ENCODE measurements at places on chromosomes 4 and X.

- DNase-seq, result no peak
Measured at GRCh38 chr4:172099376-172099775, 286.2 kb downstream of the GALNTL6 start.

DNA sequence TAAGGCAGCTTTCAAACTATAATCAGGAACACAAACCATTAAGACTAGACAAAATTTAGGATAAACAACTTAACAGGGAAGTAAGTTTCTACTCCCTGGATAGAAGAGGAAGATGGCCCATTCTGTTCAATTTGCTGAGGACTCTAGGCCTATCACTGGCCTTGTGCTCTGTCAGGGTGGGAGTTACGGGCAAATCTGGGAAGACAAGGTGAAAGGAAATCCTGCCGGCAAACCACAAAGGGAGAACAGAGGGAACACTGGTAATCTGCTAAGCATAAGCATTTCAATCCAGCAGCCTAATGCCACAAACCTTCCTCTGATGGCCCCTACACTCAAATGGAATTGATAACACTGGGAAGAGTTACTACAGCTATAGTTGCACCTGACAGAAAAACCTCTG is 8.3 kb downstream of the GPR82 start:
- no peak for DNase-seq

- no peak for DNase-seq
Measured at GRCh38 chr4:52964561-52965101, 102.5 kb downstream of the RASL11B start.

- no peak for DNase-seq
Measured at GRCh38 chrX:130444641-130445336, 43.0 kb downstream of the RBMX2 start.

DNA sequence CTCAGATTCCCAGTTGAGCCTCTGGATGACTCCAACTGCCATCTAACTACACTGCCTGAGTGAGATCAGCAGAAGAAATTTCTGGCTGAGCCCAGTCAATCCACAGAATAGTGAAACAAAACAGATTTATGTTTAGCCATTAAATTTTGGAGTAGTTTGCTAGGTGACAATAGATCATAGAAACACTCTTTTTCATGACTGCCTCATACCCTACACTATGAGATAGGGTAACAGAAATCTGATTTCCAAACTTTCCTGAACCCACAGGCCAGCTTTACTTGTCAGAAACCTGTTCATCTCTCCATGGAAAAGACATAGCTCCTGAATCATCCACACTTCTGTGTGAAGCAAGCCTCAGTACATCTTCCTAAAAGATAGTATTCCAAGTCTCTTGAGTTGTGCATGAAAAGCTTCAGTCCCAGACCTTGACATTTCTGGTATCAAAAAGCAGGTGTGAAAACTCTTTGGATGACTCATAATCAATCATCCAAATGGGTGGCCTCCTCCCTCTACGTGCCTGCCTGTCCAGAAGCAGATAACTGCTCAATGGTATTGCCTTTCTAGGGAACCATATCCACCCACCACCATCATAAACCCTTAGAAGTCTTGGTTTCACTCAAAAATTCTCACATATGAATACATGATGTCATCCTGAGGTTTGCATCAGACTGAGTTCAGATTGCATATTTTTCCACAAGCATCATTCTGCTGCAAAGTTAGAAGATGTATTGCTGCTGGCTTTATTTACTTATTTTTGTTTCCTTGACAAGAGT is 47.5 kb upstream of the RAP2C start:
- DNase-seq, result no peak

DNA sequence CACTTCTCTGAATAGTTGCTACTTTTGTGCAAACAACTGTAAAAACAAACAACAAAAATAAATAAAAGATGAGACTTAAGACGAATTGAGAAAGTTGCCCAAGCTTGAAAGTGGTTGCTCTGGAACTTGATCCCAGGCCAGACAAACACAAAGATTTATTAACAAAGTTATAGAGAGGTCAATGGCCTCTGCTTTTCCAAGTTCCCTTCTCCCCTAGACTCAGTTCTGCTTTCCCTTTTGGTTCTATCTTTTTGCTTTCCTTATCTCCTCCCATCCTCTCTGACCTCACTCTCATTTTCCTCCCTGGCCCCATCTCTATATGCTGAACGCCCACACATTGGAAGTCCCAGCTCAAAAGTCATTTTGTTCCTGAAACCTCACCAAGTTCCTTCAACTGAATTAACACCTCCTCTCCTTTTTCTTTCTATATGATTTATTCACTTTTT is 82.7 kb downstream of the MXRA5 start:
- DNase-seq, result no peak

GRCh38 chr4:53050361-53050774 is 188.3 kb downstream of the RASL11B start:
- DNase-seq, result no peak

DNA sequence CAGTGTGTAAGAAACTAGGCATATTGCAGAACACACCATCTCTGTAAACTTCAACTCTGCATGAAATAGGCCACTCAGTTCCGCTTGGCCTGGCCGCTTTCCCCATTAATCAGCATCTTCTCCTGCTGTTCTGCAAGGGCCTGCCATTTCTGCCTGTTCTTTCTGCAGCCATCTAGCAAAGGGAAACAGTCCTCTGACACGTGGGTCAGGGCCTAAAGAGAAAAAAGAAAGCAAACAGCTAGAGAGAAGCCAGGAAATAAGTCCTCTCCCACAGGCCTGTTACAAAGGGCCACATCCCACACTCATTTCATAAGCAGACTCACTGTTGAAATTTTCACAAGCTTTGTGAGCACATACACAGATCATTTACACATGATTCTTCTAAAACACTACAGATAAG is 130.1 kb downstream of the PDE5A start:
- DNase-seq, result no peak

GRCh38 chr4:4930677-4931076 is 71.2 kb downstream of the MSX1 start:
- DNase-seq, result no peak

DNA sequence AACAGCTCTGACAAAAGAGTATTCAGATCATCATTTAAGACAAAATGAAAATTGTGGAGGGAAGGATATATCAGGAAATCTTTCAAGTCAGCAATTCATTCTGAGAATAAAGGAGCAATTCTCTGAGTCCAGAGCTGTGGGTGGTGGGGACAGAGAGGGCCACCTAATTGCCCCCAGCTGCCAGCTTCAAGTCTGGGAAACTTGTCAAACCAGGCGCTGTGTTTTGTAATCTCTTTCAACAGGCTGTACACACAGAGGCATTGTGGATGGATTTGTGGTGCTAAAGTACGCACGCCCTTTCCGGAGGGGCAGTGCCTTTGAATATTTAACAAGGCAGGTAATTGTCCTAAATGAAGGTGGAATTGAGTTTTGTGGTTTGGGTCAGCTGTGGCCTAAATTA is 591.1 kb upstream of the BOD1L1 start:
- no peak for DNase-seq

GRCh38 chr4:26299254-26299882 is 21.4 kb upstream of the RBPJ start:
- no peak for DNase-seq

- no peak for DNase-seq
Measured at GRCh38 chrX:17081968-17082367, 135.5 kb downstream of the REPS2 start.

GRCh38 chr4:185541251-185541727 is 6.0 kb upstream of the PDLIM3 start:
- no peak for DNase-seq

- DNase-seq, result no peak
Measured at GRCh38 chr4:176864238-176864637, 71.5 kb upstream of the VEGFC start.

DNA sequence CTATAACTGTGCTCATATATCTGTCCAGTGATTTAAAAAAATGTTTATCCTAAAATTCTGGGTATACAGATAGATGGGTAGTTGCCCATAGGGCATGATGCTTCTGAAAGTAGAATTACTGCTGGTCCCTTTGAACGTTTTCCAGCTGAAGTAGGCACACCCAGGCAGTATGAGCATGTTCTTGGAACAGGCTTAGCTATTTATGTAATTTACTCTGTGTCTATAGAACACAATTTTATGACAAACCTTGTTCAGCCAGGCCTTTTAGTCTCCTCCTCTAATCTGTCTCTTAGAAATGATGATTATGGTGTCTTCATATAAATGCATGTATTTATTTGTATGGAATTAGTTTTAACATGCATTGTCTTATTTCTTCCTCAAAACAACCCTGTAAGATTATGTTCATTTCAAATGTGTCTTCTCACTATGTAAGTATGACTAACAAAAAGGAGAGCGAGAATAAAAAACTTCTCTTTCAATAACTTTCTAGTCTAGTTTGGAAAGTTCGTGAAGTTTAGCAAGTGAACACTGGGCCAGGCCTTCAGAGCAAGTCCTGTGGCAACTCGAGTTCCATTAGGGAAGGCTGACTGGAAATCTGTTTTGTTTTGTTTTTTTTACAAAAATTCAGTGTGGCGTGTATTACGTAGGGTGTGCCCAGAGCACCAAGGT is 142.0 kb downstream of the AFF1 start:
- no peak for DNase-seq

GRCh38 chrX:2679534-2680485 is 11.3 kb upstream of the CD99 start:
- DNase-seq, result no peak

DNA sequence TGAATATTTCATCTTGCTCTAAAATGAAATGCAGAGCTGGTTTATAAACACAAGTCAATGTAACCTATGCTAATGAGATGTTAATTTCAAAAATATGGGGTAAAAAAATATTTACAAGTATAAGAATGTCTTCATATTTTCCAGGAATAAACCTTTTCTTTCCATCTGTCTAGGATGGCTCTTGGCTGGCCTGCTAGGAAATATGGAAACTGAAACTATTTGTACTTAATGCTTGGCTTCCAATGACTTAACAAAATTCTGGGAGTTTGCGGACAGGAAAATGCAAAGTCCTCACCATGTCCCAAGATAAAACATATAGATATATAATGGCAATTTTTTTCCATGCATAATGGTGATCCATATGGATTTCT is 168.1 kb downstream of the SCFD2 start:
- no peak for DNase-seq

GRCh38 chr4:41957634-41958033 is 22.4 kb downstream of the TMEM33 start:
- peak; percentile 11 for DNase-seq

DNA sequence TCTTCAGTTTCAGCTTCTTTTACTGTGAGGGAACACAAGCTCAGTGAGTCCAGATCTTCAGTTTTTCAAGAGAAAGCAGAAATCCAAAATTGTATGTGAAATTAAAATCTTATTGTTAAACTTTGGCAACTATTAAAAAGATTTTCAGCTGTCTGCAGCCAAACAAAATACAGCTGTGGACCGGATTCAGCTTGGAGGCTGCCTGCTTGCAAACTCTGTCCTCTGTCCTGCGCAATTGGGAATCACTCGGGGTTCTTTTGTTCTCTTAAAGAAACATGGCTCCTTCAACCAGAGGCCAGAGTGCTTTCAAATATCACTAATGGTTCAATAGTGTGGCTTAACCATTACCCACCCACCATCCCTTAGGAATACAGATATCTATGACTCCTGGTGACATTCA is 201.2 kb downstream of the CHIC2 start:
- DNase-seq, result no peak

- DNase-seq, result no peak
Measured at GRCh38 chr4:71828470-71828869, 44.6 kb upstream of the GC start.

DNA sequence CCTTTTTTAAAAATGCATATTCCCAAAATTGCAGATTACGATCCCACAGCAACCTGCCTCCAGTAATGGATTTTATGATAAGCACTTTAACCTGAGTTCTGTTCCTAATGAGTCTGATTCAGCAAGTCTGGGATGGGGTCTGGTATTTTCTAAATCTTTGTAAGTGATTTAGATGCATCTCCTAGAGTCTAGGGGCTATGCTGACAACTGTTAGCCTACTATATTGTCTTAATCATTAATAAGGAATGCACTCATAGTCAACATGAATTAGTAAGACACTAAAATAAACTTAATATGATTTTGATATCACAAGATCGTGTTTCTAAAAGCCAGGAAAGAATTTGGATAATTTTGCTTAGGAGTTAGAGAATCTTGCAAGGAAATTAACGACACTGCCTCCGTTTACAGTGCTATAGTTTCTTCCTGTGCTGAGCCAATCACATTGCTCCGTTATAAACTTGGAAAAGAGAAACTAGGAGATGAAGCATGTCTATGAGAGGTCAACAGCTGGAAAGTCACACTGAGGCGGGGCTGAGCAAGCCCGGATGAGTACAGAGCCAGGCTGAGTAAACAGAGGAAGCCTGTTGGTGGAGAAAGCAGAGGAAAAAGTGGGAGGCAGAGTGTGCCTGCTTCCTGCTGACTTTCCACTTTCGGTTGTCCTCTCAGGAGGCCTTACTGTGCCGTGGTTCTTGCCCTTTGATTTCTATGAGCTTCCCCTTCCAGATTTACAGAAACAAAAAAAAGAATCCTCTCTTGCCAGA is 5.4 kb downstream of the SCARB2 start:
- peak; percentile 91 for DNase-seq

- no peak for DNase-seq
Measured at GRCh38 chrX:39679497-39680157, 418.1 kb downstream of the BCOR start.

DNA sequence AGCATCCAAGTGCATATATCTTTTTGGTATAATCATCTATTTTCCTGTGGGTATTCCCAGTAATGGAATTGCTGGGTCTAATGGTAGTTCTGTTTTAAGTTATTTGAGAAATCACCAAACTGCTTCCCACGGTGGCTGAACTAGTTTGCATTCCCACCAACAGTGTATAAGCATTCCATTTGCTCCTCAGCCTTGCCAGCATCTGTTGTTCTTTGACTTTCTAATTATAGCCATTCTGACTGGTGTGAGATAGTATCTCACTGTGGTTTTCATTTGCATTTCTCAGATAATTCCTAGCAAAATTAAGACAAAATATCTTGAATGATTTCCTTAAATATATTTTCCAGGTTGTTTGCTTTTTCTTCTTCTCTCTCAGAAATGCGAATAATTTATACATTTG is 341.1 kb downstream of the GBA3 start:
- DNase-seq, result no peak

DNA sequence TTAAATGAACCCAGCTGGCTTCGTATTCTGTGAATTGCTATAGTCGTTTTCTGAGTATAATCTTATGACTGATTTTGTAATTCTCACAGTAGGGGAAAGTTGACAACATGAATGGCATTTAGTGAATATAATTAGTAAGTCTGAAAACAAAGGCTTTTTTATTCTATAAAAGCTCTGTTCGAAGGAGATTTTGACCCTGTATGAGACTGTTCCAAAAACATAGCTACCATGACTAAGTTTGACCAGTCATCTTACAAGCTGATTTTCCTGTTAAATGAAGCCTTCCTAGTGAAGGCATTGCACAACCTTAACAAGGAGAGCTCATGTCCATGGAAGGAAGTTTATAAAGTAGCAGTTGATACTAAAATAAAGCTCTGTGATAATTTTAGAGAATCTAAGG is 242.3 kb downstream of the RPA4 start:
- no peak for DNase-seq

- no peak for DNase-seq
Measured at GRCh38 chr4:6808259-6808658, 25.7 kb downstream of the KIAA0232 start.

DNA sequence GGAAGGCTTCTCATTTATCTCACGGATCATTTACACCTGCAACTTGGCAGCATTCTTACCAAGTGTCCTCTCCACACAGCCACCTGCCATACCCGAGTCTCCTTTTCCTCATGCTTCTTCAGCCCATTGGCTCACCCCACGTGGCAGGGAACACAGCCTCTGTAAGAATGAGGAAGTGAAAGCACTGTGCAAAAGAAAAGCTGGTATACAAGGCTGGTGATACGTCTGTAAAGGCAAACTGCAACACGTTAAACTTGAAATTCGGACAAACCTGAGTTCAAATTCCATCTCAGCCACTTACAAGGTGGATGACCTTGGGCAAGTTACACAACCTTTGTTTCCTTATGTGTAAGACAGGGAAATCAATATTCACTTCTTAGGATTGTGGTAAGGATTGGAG is 164.0 kb upstream of the RASGEF1B start:
- peak; percentile 53 for DNase-seq
